Upper lobe of left lung (tissue), 6 donors: ENCODE measurements at places on chromosomes 1 and 21. TPM values are rescaled to one million over a fixed set of nuclear protein-coding genes. Genes with fewer than 3 reads are reported as not detected.

Gene SPAG17
- 46.1 TPM for total RNA-seq

Gene ANKRD34A
- total RNA-seq = 0.69 TPM

Gene CEP350
- 52.0 TPM for total RNA-seq

Gene OPRD1
- not detected for total RNA-seq

GRCh38 chr1:197850042-197850441 is 52.4 kb upstream of the C1orf53 start:
- DNase-seq = no peak

DNA sequence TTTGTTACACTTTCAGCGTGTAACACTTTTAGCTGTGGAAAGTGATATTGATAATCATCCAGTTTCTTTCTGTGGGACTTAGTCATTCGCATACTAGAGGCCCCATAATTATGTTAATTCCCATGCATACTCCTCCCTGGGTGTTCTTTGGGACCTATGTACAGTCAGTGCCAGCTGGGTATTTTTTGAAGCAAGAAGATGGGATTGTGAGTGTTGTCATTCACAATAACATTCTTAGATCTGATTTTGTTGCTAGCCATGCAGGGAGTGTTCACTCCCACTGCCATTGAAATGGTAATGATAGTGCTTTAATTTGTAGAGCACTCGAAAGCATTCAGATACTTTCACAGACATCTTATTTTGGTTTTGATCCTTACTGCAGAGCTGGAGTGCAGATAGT is 11.6 kb downstream of the SARS1 start:
- no peak for DNase-seq

GRCh38 chr1:214164173-214164572 is 116.8 kb upstream of the SMYD2 start:
- DNase-seq = no peak

- peak; percentile 94 for DNase-seq
Observed at GRCh38 chr1:204207136-204207616, 6.6 kb downstream of the GOLT1A start.

DNA sequence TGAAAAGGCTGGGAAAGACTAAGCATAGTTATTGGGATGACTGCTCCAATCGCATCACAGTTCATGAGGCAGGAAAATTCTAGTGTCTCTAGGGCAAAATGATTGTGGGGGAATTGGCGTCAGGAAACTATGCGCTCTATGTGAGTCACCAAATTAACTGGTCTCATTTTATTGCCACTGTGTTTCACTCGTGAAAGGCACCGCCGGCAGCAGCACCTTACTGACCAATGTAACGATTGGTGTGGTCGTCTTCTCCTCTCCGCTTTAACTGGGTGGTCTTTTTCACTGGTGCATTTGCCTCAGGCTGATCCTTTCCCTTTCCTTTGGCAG is 83.5 kb downstream of the SPAG17 start:
- no peak for DNase-seq

GRCh38 chr1:47761201-47761930 is 235.8 kb downstream of the TRABD2B start:
- peak; percentile 2 for DNase-seq

GRCh38 chr1:36208978-36209703 is 15.1 kb upstream of the THRAP3 start:
- DNase-seq = no peak

GRCh38 chr21:40901691-40902090 is 54.7 kb upstream of the DSCAM start:
- no peak for DNase-seq

- DNase-seq = no peak
Observed at GRCh38 chr1:89734442-89734841, 86.4 kb upstream of the LRRC8D start.

GRCh38 chr1:98781906-98782305 is 120.4 kb downstream of the SNX7 start:
- DNase-seq = no peak

DNA sequence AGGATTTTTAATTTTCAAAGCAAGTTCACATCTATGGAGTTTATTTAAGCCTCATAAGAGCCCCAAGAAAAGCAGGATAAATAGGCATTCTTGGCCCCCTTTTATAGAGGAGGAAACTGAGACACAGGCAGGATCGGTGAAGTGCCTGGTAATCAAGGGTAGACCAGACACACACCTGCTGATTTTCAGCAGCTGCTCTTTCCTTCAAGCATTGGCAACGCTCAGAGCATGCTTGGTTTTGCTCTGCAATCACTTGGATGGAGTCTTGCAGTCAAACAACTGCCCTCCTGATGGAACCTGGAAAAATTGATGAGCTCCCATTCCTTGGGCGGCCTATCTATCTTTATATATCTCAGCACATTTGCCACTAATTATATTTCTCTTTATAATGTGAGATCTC is 478.9 kb upstream of the CAMK1G start:
- DNase-seq = no peak

- no peak for DNase-seq
Observed at GRCh38 chr1:207644166-207644851, 624 bp upstream of the CR1L start.

DNA sequence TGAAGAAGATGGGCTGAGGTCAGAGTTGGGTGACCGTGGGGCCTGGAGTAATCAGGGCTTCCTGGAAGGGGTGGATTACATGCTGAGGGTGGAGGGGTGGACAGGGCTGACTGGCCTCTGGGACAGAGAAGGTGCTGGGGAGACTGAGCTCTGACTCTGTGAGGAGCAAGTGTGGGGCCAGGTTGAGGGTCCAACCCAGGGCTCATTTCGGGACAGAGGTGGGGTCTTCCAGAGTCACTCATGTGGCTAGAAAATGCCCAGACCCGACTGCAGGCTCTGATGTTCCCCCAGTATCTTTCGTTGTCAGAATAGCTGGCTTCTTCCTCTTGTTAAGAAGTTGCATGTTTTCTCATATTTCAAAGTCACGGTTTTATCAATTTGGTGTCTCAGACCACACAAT is 311.8 kb downstream of the PTPRU start:
- DNase-seq = no peak

- peak; percentile 59 for DNase-seq
Observed at GRCh38 chr21:44444286-44444931, 10.9 kb upstream of the LRRC3 start.

- DNase-seq = no peak
Observed at GRCh38 chr21:36579898-36580297, 100.0 kb upstream of the CLDN14 start.

DNA sequence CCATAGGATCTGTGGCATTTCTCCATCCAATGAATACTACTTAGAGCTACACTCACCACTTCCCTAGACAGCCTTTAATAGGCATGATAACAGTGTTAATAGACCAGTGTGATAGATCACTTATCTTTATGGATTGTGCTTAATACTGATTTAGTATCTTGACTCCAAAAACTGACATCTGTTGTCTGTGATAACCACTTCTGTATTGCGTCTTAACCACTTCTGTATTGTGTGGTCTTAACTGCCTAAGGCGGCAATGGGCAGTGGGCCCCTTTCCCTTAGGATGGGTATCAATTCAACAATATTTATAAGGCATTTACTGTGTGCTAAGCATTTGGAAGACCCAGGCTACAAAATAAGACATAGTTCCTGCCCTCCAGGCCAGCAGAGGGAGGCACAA is 32.0 kb upstream of the RCAN3 start:
- DNase-seq = no peak
